ENCODE measurements at places on chromosomes 3 and 15. TPM values are rescaled to one million over a fixed set of nuclear protein-coding genes. Genes with fewer than 3 reads are reported as not detected.
A peak's percentile ranks its signal among the peaks of the same experiment; 100 is the strongest.

- peak; percentile 59 for DNase-seq
- H3K4me3 ChIP-seq: no peak overlapping the region
- no peaks in the 10 kb centered on the region for H3K27me3 ChIP-seq
- peaks cover 17% of the 10 kb centered on the region for H3K4me1 ChIP-seq
Measured at GRCh38 chr15:31489801-31490646, 163.4 kb downstream of the KLF13 start.

GRCh38 chr15:72339777-72340177 lies 19.8 kb upstream of the CELF6 start:
- no peak for DNase-seq
- no peaks in the 10 kb centered on the region for H3K4me1 ChIP-seq
- no peaks in the 10 kb centered on the region for H3K27me3 ChIP-seq
- no peaks in the 10 kb centered on the region for H3K36me3 ChIP-seq
- no peak overlapping the region for H3K4me3 ChIP-seq

DNA sequence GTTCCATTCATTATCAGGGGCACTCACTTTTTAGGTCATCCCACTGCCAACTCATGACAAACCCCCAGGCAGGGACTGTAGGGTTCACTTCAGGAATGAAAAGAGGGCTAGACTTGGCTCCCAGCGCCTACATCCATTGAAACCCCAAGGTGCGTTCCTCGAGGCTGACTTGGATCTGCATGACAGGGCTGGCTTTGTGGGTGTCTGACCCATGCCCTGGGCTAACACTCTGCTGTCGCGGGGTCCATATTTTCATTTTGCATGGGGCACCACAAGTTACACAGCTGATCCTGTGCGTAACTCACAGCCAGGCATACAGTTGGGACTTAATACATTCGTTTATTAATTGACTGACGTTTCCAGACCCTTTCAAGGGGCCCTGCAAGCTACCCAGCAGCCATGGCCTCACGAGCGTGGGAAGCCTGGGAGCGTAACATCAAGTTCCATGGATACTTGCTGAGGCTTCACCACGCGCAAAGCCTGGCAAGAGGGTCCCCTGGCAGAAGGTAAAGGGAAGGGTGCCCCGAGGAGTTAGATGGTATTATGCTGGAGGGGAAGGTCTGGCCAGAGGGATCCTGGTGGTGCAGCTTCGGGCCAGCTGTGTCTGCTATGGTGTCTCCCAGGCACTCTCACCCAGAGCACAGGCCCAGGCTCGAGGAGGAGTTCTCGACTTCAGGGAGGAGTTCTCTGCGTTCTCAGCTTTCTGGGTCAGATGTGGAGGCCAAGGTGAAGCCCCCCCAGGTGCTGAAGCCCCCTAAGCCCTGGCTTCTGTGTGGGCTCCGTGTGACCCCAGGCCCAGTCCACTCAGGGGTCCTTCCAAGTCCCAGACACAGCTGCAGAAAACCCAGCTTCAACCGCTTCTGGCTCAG lies 85.4 kb downstream of the ADAMTS17 start:
- DNase-seq: no peak
- no peaks in the 10 kb centered on the region for H3K27me3 ChIP-seq
- no peak overlapping the region for H3K4me3 ChIP-seq
- no peaks in the 10 kb centered on the region for H3K36me3 ChIP-seq

GRCh38 chr3:67685499-67685898 lies 31.1 kb upstream of the SUCLG2 start:
- H3K27me3 ChIP-seq: no peaks in the 10 kb centered on the region
- peaks cover 8% of the 10 kb centered on the region for H3K4me1 ChIP-seq
- peak overlapping the region; percentile 15 for H3K4me3 ChIP-seq
- H3K36me3 ChIP-seq: no peaks in the 10 kb centered on the region
- H3K27ac ChIP-seq: peak overlapping the region; percentile 54

DNA sequence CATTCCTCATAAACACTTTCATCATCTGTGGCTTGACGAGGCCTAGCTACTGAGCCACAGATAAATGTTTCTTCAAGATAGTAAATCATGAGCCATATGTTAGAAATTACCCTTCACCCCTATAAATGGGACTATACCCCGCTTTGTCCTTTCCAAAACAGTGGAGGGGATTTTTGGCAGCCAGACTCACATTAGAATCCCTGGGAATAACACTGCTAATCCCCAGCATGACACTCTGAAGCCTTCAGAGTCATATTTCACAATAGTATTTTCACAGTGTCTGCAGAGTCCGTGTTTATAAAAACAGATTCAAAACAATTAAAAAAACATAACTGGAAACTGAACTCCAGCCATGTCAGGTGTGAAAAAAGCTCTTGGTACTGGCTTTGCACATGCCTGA lies 271.6 kb downstream of the ERC2 start:
- DNase-seq: no peak
- H3K27ac ChIP-seq: no peak overlapping the region
- H3K36me3 ChIP-seq: no peaks in the 10 kb centered on the region
- no peaks in the 10 kb centered on the region for H3K4me1 ChIP-seq

GRCh38 chr3:53846134-53846850 lies at the start of the genes CHDH and IL17RB:
CHDH (minus strand) TSS chr3:53846419; CDS start chr3:53824008, 22,411 bp downstream.
IL17RB (plus strand) TSS chr3:53846568; CDS start chr3:53846589, 21 bp downstream.
- H3K4me1 ChIP-seq: no peaks in the 10 kb centered on the region
- H3K36me3 ChIP-seq: no peaks in the 10 kb centered on the region
- H3K27me3 ChIP-seq: peaks cover 13% of the 10 kb centered on the region
- DNase-seq: peak; percentile 5
- H3K27ac ChIP-seq: no peak within 1 kb of the TSS

DNA sequence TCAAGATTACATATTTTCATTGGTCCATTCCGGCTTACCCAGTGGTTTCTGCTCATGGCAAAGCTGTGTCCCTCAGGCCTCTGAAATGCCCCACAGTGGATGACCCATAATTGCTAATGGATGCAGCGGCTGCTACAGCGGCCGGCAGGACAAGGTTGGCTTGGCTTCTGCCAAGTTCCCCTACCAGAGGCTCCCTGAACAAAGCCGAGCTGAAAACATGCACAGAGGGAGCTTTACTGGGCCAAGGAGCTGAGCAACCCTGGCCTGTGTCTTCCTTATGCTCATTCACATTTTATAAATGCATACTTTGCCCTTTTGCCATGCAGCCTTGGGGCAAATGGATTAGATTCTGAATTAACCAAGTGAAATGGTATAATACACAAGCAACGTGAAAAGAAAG lies 150.5 kb downstream of the NTRK3 start:
- H3K27ac ChIP-seq: no peak overlapping the region
- H3K4me1 ChIP-seq: no peaks in the 10 kb centered on the region
- no peaks in the 10 kb centered on the region for H3K36me3 ChIP-seq
- H3K4me3 ChIP-seq: no peak overlapping the region
- DNase-seq: no peak
- no peaks in the 10 kb centered on the region for H3K27me3 ChIP-seq

DNA sequence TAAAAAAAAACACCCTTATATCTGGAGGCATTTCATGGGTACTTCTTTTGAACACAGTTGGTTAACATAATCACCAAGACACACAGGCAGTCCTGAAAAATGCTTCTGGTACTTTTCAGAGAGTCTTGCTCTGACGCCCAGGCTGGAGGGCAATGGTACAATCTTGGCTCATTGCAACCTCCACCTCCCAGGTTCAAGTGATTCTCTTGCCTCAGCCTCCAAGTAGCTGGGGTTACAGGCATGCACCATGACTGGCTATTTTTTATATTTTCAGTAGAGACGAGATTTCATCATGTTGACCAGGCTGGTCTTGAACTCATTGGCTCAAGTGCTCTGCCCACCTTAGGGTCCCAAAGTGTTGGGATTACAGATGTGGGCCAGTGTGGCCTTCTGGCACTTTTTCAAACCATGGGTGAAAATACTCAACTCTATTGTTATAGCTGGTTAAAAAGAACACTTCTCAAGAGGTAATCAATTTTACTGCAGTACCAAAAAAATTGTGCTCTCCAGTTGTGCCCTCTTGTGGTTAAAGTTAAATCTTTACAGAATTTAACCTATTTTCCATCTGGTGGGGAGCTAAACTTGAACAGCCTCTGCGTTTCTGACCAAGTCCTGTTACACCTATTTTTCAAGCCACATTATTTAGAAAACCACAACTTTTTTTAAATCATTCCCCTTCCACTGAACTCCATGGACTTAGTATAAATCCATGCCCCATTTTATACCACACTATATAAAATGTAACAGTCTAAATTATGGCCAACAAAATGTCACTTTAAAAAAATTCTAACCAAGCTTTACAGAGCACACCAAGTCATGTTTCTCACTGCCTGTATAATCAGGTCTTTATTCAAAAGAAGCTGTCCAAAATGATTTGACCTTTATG lies 1.2 kb upstream of the SNAPC5 start:
- peak overlapping the region; percentile 91 for H3K27ac ChIP-seq
- H3K36me3 ChIP-seq: peaks cover 16% of the 10 kb centered on the region
- no peak overlapping the region for H3K4me3 ChIP-seq
- peak; percentile 42 for DNase-seq
- H3K4me1 ChIP-seq: peaks cover 27% of the 10 kb centered on the region

- H3K4me1 ChIP-seq: no peaks in the 10 kb centered on the region
- DNase-seq: no peak
- no peaks in the 10 kb centered on the region for H3K36me3 ChIP-seq
- H3K27ac ChIP-seq: no peak overlapping the region
- H3K27me3 ChIP-seq: no peaks in the 10 kb centered on the region
Measured at GRCh38 chr3:15974647-15975046, 176.9 kb upstream of the ANKRD28 start.

DNA sequence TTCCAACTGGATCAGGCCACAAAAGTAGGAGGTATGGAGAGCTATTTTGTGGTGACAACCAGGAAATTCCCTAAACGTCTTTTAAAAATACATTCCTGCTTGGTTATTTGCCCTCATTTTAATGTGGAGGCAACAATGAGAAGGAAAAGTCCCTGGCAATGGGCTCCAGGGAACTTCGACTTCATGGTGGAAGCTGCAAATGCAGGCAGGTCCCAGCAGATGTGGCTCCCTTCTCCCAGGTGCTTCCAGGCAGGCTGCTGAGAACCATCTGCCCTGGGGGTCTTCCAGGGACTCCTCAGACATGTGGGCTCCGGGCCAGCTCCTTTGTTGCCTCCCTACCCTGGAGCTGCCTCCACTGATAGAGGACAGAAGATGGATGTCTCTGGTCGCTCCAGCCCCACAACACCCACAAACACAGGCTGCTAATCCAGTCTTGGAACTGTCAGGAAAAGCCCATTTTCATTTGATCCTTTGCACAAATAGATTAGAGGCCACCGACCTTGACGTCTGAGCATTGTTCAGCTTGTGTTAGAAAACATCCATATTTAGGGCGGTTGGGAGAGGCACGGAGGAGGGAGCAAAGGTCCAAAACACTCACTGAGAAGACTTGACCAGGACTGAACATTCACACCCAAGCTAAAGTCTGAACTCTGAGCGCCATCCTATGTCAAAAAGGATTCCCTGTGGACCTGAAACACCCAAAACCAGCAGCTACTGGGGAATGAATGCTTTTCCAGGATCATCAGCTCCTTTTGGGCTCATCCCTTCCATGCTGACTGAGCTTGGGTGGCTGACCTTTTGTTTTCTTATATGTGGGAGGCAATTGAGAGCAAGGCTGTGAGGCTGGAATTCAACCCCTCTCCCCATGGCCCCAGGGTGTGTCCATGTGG lies 30.2 kb upstream of the SLCO2A1 start:
- H3K4me3 ChIP-seq: no peak overlapping the region
- H3K36me3 ChIP-seq: no peaks in the 10 kb centered on the region
- no peaks in the 10 kb centered on the region for H3K27me3 ChIP-seq
- DNase-seq: no peak
- H3K4me1 ChIP-seq: no peaks in the 10 kb centered on the region
- no peak overlapping the region for H3K27ac ChIP-seq

- no peaks in the 10 kb centered on the region for H3K27me3 ChIP-seq
- H3K4me1 ChIP-seq: no peaks in the 10 kb centered on the region
- no peak for DNase-seq
- no peaks in the 10 kb centered on the region for H3K36me3 ChIP-seq
- H3K27ac ChIP-seq: no peak overlapping the region
- no peak overlapping the region for H3K4me3 ChIP-seq
Measured at GRCh38 chr15:29098652-29099051, 171.0 kb downstream of the NSMCE3 start.

DNA sequence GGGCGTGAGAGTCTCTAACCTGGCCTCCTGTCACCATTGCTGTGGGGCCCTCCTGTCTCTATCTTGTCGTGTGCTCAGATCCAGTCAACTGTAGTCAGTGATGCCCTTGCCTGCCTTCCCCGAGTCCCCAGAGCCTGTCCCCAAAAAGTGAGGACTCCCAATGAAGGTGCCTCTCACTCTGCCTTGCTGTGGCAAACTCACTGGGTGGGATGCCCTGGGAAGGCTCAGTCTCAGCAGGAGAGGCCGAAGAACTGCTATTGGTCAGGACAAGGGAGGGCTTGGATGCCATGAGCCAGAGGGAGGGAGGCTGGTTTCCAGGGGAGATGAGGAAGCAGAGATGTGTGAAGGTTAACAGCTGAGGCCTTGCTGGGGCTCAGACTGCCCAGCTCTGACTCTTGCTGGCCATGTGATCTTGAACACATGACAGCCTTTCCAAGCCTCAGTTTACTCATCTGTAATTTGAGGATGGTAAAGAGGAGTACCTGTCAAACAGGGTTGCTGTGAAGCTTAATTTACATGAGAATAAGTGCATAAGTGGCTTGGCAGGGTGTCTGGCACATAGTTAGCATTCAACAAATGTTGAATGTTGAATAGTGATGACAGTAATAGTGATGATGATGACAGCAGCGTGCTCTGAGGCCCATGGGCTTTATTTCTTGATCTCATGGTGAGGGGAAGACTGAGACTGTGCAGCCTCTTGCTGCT lies 8.2 kb downstream of the KY start:
- no peak for DNase-seq
- no peaks in the 10 kb centered on the region for H3K36me3 ChIP-seq
- H3K27ac ChIP-seq: no peak overlapping the region

GRCh38 chr15:58852347-58852746 lies 81.1 kb downstream of the SLTM start:
- no peak overlapping the region for H3K27ac ChIP-seq
- no peak overlapping the region for H3K4me3 ChIP-seq
- no peaks in the 10 kb centered on the region for H3K27me3 ChIP-seq
- peaks cover 10% of the 10 kb centered on the region for H3K36me3 ChIP-seq
- no peak for DNase-seq
- H3K4me1 ChIP-seq: no peaks in the 10 kb centered on the region

Gene NANOGP8
- not detected for total RNA-seq

Gene COLQ
- 4.9 TPM for total RNA-seq

Gene SHC4
- total RNA-seq: not detected

Gene PAQR9
- total RNA-seq: not detected

Gene KLHL40
- total RNA-seq: not detected

Measured in naive thymus-derived CD4-positive, alpha-beta T cell (primary cell).